ENCODE measurements at places on chromosomes 7 and 10.
A peak's percentile ranks its signal among the peaks of the same experiment; 100 is the strongest.

GRCh38 chr7:96823274-96823673, 113.6 kb upstream of the SEM1 start:
- DNase-seq, result peak; percentile 59

DNA sequence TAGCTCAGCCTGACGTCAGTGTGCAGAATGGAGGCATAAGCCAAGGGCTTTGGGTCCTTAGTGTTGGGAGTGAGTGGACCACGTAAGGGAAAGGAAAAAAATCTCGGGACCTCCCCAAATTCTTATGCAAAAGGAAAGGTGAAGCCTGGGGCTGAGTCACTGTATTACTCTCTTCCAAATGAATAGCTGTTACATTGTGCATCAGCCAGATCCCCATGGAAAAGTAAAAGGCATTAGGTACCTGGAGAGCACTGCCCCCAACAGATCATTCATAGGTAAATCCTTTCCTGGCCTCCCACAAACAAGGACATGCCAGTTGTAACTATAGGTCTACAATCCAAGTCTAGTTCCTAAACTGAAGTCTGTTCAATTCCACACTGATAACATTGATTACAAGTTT, 170.5 kb downstream of the C1GALT1 start:
- DNase-seq, result no peak

GRCh38 chr10:126663328-126663727, 7.2 kb downstream of the C10orf90 start:
- DNase-seq, result peak; percentile 87

- peak; percentile 90 for DNase-seq
Observed at GRCh38 chr7:37198906-37199485, 249.7 kb downstream of the ELMO1 start.

DNA sequence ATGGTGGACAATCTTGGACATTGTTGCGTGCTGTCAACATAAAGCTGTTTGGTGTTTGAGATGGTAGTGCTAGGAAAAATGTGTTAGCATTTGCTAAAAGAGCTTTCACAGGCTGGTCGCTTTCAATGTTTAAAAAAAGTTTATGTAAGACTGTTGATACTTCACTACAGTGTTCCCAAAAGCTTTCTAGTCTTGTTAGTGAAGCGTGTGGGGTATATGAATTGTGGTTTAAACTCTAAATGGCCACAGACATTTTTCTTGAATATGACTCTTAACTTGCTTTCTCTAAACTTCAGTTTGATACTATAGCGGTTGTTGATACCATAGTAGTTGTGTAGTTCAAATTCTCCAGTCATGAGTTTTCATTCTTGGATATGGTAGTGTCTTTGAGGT, 44.9 kb downstream of the MCU start:
- peak; percentile 18 for DNase-seq

- DNase-seq, result no peak
Observed at GRCh38 chr10:1063232-1063865, 7.2 kb downstream of the WDR37 start.

DNA sequence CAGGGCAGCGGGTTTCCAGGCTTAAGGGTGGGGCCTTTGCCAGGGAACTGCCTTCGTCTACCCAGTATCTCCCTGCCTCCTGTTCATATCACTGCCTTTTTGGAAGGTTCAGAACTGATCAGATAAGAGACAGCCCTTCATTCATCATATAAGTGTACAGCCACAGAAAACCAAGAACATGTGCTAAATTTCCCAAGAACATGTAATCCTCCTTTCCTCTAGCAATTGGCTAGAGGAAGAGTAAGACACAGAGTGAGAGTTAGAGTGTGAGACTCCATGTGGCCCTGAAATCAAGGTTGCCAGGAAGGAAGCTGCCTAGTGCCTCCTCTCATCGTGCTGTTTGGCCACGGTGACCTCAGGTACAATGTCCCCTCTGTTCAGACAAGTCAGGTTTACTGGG, 770.9 kb downstream of the TNS3 start:
- DNase-seq, result no peak

DNA sequence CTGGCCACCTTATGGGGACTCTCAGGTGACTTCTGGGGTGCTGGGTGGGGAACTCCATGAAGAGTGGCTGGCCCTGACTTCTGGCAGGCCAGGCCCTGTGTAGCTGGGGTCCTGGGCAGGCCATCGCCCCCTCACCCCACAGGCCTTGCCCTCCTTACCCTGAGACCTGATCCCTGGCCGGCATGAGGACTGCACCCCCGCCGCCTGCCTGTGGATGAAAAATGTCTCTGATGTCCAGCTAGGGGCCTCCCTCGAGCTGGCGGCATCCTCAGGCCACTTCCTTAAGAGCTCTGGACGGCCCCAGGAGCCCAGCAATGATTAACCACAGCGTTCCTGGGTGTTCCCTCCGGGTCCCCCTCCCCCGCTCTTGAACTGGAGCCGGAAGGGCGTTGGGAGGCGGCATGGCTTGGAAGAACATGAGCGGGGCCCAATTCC, 31.8 kb upstream of the SHH start:
- no peak for DNase-seq

GRCh38 chr7:131637859-131638258, 81.4 kb upstream of the PODXL start:
- no peak for DNase-seq

DNA sequence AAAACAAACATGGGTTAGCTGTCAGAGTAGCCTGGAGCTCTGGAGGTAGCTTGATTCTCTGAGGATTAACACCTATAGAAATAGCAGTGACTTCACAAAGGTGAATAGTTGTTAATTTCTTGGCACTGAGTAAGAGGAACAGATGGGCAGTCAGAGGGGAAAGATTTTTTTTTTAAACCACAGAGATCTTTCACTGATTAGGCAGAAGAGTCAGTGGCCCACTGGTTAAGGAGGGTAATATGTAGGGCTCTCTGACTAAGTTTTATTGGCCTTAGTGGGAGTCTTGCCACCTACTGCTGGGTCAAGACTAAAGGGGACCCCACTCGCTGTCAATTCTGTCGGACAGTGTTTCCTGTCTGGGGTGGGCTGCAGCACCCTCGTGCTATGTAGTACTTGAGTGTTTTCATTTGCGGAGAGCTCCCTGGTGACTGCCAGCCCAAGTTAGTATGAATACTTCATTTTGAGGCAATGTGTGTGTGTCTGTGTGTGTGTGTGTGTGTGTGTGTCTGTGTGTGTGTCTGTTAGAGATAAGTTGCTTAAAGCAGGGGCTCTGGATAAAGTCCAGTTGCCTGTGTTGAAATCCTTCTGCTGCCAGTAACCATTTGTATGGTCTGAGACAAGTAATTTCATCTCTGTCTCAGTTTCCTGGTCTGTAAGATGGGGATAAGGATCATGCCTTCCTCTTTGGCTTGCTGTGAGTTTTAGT, 145.2 kb downstream of the ARID5B start:
- no peak for DNase-seq

DNA sequence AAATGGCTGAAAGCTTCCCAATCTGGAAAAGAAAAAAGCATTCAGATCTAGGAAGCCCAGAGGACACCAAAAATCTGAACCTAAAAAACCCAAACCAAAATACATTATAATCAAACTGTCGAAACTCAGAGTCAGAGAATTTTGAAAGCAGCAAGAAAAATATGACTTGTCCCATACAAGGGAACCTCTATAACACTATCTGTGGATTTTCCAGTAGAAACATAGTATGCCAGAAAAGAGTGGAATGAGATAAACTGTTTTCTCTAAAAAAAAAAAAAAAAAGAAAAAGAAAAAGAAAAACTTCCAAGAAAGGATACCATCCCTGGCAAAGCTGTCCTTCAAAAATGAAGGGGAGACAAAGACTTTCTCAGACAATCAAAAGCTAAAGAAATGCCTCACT, 179.0 kb downstream of the POM121L12 start:
- DNase-seq, result peak; percentile 6

DNA sequence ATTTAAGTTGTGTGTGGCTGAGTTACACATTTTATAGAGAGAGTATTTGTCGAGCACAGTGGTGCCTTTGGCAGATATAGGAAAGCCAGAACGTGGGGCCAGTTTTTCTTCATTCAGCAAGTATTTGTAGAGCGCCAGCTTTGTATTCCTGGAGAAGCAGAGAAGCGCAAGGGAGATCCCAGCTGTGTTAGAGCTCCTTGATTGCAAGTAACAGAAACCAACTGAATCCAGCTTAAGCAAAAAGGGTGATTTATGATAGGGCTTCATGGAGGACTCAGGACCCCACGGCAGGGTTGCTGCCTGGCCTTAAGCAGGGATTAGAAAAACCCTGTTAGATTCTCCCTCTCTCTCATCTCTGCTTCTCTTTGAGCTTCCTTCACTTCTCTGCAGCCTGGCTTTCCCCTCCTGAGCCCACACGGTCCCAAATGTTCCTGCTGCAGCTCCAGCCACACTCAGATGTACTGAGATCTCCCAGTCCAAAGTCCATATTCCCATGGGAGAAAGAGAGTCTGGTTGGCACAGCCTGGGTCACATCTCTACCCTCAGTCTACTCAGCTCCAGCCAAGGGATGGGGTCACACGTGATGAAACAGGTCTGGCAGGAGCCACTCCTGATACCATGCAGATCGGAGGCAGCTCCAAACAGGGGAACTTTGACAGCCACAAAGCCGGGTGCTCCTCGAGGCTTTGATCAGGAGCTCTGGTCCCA, 16.7 kb downstream of the UBTD1 start:
- no peak for DNase-seq

DNA sequence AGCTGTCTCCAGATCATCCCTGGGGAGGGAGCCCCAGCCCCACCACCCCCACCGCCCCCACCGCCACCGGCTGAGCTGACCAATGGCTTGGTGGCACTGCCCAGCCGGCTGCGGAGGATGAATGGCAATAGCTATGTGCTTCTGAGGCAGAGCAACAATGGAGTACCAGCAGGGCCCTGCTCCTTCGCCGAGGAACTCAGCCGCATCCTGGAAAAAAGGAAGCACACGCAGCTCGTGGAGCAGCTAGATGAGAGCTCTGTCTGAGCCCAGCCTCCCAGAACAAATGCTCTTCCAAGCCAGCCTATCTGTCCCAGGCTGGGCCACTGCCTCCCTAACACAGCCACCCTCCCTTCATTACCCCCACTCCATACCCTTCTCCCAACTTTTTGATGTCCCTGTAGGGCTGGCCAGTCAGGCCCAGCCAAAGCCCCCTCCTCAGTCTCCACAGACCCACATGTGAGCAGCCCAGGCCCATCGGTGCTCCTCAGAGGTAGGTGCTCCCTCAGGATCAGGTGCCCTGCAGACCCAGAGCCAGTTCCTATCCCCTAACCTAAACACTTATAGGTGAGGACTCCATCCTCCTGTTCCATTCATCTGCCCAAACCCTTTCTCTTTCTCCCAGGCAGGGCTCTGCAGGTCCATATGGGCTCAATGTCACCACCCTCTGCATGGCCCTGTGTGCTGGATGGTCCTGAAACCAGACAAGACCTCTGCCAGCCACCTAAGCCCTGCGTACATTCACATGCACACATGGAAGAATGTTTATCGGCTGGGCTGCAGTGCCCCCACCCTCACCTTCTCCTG, 3.2 kb downstream of the MRPL43 start:
- DNase-seq, result no peak

DNA sequence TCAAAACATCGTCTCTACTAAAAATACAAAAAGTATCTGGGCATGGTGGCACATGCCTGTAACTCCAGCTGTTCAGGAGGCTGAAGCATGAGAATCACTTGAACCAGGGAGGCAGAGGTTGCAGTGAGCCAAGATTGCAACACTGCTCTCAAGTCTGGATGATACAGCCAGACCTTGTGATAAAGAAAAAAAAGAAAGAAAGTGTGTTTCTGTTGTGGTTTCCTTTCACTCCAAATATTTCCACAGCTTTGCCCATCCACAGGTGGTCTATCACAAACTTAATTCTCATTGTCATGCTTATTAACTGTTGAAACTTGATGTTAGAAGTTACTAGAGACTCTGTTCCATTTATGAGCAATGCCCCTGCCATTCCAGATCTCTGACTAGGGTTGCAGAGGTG, 316.0 kb upstream of the SEMA3C start:
- DNase-seq, result no peak
